ENCODE measurements at places on chromosomes 7 and 10.

- DNase-seq, result no peak
Measured at GRCh38 chr10:108653531-108653930, 1269.8 kb downstream of the XPNPEP1 start.

GRCh38 chr7:131568970-131569369 is 12.5 kb upstream of the PODXL start:
- DNase-seq, result no peak

DNA sequence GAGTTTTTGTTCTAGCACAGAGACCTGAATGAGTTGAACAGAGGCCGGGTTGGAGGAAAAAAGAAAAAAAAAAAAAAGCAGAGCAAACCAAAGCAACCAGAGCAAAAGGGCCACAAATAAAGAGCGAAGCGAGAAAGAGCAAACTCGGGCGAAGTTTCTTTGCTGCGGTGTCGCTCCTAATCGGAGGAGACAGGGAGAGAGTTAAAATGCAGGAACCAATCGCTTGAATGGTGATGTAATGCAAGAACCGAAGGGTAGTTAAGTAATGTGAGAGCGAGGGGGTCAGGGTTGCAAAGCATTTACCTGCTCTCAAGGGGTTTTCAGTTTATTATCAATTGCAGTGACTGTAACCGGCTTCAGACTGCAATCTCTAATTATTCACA is 271.7 kb downstream of the TRIL start:
- DNase-seq, result no peak

- no peak for DNase-seq
Measured at GRCh38 chr7:151426904-151427704, 12.8 kb downstream of the CRYGN start.

GRCh38 chr7:133300088-133300487 is 47.2 kb downstream of the EXOC4 start:
- no peak for DNase-seq

DNA sequence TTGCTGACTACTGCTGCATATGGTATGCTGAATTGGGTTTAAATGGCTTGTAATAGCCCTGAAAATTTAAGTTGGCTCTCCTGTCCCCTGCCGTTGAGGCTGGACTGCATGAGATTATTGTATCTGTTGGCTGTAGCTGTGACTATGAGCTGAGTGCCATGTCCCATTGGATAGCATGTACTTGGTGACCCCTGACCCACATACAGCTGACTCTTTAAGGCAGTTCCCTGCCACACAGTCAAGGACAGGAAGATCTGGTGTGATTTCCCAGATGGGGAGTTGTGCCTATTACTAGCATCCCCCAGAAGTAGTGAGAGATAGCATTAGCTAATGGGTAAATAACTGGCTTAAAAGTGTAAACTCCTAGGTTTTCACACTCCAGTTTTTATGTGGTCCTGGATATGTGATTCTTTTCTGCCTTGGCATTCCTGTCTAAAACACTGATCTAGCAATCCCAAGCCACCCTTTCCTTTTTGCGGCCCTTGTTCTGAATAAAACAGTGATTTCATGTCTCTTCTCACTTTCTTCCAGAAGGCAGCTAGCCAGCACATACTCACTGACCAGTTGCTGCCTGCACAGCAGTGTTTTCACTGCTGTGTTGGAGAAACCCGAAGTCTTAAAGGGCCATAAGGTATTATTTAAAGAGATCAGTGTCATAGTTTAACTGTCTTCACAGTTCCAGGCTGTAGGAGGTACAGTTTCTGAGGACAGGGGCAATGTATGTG is 35.9 kb downstream of the LRRC4 start:
- no peak for DNase-seq

- DNase-seq, result no peak
Measured at GRCh38 chr10:48253970-48254657, 20.4 kb downstream of the FRMPD2 start.

DNA sequence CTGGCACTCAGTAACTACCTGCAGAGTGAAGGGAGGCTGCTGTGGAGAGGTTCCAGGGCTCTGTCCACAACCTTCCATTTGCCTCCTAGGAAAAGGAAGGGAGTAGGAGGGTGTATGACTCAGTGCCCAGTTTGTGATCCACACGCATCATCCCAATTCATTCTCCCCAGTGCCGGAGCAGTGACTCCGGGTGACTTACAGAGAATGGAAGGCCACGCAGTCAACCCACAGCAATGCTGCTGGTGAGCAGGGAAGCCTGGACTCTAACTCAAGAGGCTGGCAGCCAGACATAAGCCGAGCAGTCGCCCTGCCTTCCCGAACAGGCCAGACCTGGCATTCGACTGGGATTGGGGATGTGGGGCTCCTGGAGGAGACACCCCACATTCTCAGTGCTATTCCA is 139.9 kb downstream of the SH3PXD2A start:
- no peak for DNase-seq

DNA sequence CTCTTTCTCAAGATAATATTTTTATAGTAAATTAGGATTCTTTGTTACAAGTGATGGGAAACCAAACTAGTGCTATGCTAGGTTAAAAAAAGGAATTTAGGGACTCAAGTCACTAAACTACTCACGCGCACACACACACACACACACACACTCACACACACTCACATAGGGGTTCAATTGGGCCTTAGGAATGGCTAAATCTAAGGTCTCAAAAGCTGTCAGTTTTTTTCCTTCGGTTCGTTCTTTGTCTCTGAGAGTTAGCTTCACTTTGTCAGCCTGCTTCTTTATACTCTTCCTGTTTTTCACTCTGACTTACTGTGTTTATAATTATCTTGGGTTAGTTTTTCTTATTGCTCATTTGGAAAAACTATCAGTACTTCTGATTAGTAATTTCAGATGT is 138.9 kb downstream of the ADK start:
- DNase-seq, result no peak

DNA sequence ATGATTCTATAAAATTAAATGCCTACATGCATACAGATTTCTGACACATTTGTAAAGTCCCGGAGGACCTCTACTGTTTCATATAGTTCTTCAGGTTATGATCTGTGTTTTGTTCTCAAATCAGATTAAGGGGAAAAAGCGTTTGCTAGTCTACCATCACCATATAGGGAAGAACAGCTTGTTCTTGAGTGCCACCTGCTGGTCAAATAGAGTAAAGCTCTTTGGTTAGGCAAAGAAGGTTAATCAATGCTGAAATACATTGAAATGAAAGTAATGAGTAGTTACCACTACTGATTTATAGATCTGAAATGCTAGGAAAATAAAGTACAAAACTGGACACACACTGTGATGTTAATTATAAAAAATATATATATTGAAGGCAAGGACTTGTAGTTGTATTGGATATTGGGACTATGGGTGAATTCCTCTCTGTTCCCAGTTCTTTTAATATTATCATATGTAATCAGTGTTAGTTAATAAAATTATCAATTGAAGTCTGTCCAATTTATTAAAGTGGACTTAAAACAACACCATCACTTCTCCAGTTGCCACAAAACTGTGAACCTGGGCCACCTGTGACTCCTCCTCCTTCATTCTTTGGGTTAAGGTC is 72.6 kb upstream of the PDLIM1 start:
- no peak for DNase-seq

GRCh38 chr7:33107136-33108066 is 1.8 kb downstream of the RP9 start:
- DNase-seq, result no peak

Measured in activated CD4-positive, CD25-positive, alpha-beta regulatory T cell (primary cell).